ENCODE measurements at places on chromosomes 6 and 20.

DNA sequence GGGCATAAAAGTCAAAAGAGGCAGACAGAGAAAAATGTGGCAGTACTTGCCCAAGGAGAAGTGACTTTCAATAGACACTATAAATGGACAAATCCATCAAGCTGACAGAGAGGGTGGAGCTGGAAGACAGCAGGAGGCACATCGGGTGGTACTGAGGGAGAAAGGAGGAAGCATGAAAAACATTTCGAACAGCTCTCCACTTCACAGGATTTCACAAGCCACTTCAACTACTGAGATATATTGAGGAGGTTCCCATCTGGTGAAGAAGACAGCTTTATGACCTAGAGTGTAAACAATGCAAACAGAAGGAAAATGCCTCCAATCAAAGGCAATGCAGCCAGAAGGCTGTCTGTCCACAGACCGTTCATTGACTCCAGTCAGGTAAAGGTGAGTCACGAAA lies 259.4 kb upstream of the ECI2 start:
- peak; percentile 73 for DNase-seq

GRCh38 chr6:30799210-30799609 lies 54.9 kb upstream of the IER3 start:
- no peak for DNase-seq

DNA sequence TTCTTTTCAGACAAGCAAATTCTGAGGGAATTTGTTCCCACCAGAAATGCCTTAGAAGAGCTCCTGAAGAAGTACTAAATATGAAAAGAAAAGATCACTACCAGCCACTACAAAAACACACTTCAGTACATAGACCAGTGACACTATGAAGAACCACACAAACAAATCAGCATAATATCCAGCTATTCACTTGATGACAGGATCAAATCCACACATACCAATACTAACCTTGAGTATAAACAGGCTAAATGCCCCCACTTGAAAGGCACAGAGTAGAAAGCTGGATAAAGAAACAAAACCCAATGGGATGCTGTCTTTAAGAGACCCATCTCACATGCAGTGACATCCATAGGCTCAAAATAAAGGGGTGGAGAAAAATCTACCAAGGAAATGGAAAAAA lies 43.3 kb downstream of the CENPW start:
- DNase-seq = no peak

DNA sequence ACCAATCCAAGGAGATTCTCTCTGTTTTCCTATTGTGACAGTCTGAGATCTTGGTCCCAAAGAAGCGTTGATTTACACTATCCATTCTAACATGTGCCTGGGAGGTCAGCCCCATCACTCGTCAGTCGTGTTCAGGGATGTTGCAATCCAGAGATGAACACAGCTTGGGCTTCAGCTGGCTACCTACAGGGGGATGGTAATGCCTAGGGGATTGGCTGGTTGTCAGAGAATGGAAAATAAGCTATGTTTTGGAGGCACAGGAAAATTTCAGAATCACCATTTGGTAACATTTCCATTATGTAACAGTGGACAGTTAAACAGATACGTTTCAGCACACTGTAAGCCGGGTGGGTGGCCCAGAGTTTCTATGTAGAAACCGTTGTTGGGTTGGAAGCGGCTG lies 147.1 kb upstream of the RALGAPA2 start:
- DNase-seq = no peak

- DNase-seq = no peak
These were observed 365.8 kb downstream of the SAMD5 start for GRCh38 chr6:147874322-147874721.

DNA sequence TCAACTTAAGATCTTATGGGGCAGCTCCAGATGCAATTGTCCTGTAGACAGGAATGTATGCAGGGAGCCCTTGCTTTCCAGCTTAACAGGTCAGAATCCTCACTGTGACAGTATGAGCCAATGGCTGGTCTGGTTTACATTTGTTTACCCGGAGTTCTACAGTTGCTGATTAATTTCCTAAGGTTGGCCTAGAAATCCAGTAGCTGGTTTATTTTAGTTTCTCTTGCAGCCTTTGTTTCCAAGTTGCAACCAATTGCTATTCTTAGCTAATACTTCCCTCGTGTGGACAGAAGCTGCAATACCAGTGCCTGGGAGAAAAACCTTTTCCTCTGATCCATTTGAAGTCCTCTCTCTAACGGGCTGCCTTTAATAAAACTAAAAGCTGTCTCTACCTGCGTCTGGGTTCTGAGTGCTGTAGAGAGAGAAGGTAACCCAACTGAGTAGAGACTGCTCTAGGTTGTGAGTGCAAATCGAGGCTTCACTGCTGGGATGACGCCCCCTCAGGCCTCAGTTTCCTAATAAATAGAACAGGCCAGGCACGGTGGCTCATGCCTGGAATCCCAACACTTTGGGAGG lies 45.9 kb downstream of the ZNF217 start:
- DNase-seq = peak; percentile 73

- DNase-seq = no peak
These were observed 5.3 kb downstream of the PHIP start for GRCh38 chr6:79072640-79073181.

DNA sequence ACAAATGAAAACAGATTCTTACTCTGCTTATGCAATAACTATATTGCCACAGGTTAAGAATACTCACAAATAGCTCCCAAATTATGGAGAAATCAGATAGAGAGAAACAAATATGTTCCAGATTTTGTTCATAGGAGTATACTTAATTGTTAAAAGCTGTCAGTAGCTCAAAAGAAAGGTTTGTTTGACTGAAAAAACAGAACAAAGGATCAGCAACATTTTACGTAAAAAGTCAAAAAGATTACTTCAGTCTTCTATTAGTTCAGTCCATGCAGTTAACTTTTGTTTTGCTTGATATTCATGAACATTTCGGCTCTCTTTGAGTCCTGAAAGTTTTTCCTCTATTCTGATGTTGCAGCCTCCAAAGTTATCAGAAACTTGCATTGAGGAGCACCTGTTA lies 13.4 kb upstream of the NANP start:
- DNase-seq = no peak

- DNase-seq = no peak
These were observed 45.4 kb upstream of the NKX2-2 start for GRCh38 chr20:21559305-21559704.

GRCh38 chr6:126550323-126550722 lies 210.4 kb downstream of the CENPW start:
- no peak for DNase-seq

GRCh38 chr6:20789162-20789561 lies 254.9 kb downstream of the CDKAL1 start:
- no peak for DNase-seq

DNA sequence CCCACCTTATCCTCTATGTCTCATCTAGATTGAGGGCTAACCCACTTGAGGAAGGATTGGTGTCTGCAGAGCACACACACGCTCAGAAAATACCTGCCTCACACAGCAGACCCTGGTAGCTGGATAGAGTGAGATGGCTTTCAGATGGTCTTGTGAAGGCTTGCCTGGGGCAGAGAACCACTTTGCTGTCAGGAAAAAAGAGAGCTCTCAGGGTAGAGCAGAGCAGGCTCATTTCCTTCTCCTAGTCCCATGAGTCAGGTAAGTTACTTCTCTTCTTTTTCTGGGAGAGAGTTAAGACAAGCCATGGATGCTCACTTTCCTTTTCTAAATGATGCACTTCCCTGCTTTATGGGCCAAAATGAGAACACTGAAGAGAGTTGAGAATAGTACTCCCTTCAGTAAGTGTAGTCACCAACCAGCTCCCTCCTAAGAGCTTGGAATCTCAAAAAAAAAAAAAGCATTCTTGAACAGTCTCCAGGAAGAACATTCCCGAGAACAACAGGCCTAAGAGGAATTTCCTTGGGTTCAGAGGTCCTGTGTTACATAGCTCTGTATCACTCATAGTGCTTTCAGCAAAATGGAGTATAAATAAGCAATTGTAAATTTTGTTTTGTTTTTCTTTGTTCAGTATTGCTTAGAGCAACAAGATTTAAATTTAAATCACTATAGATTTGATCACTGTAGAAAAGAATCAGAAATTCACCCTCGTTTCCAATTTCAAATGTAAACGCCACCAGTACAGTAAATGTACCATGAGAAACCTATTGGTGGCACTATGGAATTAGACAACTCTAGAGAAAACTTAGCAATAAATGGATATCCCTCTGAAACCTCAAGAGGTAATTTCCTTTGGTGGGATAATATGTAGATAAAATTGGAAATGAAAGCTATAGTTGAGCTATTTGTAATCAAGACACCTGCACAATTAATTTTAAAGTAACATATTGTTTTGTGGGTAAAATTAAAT lies 530.3 kb downstream of the RFPL4B start:
- DNase-seq = peak; percentile 91

GRCh38 chr6:1235825-1236224 lies 76.1 kb upstream of the FOXQ1 start:
- DNase-seq = no peak

GRCh38 chr20:47905628-47906347 lies 120.5 kb upstream of the SULF2 start:
- no peak for DNase-seq

GRCh38 chr6:37673436-37673835 lies 24.2 kb downstream of the MDGA1 start:
- DNase-seq = no peak

DNA sequence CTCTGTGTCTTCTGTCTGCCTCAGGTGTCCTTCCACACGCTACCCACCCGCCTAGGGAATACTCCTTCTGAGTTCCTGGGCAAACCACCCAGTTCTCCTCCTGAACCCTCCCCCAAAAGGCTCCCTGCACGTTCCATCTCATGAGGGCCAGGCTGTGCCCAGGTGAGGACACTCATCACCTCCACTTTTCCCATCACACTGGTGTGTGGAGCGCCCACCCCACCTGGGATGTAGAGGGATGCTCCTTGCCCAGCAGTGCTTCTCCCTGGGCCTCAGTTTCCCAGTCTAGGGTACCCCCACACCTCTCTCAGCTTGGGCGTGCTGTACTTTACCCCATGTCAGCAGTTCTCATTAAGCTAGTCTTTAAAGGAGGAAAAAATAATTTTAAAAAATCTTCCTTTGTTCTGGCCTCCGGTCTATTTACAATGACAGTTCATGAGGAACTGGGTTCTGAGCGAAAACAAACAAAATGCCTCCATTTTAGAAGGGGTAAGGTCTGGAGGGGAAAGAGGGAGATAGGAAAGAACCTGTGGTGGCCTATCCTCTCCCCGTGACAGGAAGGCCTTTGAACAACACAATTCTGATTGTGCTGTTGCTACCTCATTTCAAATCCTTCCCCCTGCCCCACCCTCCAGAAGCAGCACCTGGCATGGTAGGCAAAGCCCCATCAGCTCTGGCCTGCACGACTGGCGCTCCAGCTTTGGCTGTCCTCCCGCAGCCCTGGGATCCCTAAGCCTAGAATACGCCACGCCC lies 1.7 kb upstream of the C20orf203 start:
- no peak for DNase-seq

GRCh38 chr6:166596776-166597507 lies 10.5 kb upstream of the RAMACL start:
- no peak for DNase-seq

DNA sequence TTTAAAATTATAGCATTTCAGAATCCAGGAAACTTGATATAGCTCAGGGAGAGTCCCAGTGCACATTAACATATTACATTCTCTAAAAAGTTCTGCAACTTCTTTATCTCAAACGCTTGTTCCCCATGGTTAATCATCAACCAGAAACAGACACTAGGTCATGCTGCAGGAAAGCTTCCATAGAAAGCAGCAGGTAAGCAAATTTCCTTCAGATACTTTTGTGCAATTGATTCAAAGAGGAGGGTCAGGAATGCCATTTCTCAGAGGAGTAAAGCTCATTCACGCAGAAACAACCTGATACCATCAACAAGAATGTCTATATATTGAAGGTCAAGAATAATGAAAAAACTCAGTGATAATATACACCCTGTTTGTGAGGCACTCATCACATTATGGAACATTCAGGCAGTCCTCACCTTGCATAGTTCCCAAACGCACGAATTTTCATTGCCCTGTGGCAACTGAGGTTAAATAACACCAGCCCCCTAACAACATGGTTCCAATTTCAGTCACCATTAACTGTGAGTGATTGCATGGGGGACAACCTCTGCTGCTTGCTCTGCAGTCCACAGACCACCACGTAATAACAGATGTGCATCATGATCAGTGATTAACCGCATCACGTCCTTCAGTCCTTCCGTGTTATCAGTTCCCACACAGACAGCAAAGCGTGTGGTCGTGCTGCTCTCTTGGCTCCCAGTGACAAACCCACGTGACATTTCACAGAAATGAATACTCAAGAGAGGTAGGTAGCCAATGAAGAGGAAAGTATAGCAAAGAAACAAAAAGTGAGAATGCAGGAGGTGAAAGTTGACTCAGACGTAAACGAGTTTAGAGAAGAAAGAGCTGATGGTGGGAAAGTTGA lies 95.7 kb downstream of the LY86 start:
- no peak for DNase-seq

GRCh38 chr6:37141281-37142049 lies 28.5 kb upstream of the PIM1 start:
- DNase-seq = peak; percentile 86

DNA sequence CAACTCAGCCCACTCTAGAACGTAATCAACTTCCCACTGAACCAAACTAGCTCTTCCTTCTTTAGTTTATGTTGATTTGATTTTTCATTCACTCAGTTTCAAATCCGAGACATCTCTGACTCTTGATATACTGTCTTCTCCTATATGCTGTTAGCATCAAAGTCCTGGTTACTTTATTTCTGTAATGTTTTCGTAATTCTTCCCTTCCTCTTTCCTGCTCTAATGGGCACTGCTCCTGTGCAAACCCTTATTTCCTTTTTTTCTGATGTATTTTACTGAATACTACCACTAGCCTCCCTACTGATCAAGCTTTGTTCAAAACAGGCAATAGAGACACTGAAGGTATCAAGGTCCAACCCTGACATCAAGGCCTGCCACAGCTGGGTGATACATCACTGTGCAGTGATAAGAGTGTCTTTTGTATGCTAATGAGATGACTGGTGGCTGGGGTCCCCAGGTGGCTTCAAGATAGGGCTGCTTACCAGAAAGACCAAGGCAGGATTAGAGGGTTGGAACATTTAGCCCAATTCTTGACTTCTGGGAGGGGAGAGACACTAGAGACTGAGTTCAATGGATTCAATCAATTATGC lies 95.2 kb downstream of the KIF13A start:
- DNase-seq = no peak

GRCh38 chr20:44650771-44651433 lies 597 bp downstream of the ADA start:
- DNase-seq = no peak

DNA sequence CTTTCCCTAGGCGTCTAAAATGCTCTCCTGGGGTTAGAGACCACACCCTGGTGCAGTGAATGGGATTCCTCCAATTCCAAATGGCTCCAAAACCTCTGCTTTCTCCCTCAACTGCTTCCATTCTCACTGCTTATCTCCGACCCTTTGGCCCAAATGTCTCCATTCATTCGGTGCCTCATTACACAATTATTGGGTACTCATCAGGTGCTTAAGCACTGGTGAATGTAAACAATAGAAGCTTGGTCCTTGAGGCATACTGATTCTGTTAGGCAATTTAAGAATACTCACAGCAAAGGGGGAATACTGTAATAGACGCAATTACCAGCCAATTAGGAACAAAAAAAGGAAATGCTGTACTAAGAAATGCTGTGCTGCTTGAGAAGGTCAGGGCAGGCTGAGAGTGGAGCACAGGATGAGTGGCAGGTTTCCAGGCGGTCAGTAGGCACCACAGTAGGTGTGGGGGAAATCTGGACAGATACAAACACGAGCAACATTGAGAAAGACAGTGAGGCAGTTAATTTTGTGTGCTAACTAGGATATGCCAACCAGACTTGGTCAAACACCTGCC lies 23.0 kb downstream of the GMDS start:
- no peak for DNase-seq

Data from islet precursor cell (in vitro differentiated cells).